Fibroblast of skin of scalp (primary cell): ENCODE measurements at places on chromosomes 2 and 18.

DNA sequence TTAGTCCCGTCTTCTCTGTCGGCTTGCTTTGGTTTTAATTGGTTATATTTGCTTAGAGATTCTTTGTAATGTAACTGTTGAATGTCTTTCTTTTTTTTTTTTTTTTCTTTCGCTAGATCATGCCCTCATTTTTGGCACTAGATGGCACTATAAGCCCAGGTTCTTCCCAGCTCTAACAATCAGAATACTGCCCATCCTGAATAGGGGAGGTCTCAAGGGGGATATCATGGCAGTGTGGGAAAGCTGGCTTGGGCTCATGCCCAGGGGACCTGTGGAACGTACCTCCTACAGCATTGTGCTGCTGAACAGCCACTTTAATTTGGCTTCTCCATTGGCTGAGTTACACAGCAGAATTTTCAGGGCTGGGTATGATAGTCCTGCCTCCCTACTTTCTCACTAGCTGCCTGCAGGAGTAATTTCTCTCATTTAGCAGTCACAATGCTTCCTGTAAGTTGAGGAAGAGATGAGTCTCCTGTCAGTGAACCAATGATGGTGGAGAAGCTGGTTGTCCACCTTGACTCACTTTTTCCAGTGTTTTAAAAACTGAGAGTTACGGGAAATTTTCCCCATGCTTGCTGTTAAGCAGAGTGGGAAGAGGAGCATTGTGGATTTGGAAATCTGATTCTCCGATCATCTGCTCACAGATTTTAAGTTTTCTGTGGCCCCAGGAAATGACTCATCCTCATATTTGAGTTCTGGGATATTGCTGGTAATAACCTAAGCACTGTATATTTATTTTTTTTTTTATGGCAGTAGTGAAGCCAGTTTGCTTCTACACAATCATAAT, 47.2 kb downstream of the RAD51AP2 start:
- peak; percentile 58 for DNase-seq

DNA sequence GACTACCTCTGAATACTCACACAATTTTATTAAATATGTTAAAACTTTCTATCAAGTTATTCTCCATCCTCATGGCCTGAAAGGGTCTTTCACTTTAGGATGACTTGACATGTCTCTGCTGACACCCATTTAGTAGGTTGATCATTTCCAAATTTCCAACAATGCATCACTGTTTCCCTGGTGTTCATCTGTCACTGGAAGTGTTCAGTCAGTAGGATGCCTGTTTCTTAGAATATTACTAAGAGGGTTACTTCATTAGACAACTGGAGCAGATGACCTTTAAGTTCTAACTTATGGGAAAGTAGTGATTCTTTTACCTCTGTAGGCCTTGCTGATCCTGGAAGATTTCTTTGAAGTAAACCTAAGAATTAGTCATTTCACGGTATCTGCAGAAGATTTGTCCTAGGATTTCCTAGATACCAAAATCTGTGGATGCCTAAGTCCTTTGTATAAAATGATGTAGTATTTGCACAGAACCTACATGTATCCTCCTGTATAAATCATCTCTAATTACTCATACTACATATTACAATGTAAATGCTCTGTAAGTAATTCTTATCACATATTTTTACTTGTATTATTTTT, 77.7 kb downstream of the MAP3K20 start:
- DNase-seq: no peak

DNA sequence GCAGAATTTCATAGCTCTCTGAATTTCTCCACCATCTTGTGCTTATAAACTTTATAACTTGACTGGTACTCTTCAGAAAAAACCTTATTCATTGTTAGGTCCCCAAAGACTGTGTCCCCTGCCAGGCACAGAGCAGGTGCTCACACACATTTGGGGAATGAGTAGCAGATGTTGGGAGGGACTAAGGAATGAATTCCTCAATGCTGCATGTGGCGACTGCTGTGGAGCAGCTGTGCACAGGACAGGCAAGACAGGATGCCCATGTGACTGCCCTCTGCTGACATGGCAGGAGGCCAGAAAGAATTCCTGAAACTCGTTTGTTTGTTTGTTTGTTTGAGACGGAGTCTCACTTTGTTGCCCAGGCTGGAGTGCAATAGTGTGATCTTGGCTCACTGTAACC, 122.3 kb upstream of the ITGA6 start:
- peak; percentile 23 for DNase-seq

DNA sequence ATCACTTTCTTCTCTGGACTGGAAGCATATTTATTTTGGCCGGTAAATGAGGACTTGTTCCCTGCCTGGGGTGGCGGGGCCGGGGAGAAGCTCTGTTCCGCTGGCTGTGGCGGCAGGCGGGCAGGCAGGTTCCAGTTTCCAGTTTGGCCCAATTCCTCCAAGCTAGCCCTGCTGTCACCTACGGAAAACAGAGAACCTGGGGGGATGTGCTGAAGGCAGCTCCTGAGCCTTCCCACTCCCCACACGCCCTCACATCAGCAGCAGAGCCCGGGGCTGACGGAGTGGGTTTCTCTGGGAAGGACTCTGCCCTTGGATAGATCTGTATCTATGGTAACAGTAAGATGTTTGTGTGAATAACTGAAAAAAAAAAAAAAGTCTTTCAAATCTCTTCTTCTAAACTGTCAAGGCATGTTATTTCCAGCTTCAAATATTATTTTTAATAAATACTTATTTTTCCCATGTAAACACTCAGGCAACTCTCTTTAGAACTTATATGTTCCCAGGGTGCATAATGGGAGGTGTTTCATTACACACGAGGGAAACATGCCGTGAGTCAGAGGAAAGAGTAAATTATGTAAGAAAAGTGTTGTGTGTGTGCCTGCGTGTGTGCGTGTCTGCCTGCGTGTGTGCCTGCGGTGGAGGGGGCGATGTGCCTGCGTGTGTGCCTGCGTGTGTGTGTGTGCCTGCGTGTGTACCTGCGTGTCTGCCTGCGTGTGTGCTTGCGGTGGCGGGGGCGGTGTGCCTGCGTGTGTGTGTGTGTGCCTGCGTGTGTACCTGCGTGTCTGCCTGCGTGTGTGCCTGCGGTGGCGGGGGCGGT, 116.1 kb upstream of the ZNF516 start:
- no peak for DNase-seq

DNA sequence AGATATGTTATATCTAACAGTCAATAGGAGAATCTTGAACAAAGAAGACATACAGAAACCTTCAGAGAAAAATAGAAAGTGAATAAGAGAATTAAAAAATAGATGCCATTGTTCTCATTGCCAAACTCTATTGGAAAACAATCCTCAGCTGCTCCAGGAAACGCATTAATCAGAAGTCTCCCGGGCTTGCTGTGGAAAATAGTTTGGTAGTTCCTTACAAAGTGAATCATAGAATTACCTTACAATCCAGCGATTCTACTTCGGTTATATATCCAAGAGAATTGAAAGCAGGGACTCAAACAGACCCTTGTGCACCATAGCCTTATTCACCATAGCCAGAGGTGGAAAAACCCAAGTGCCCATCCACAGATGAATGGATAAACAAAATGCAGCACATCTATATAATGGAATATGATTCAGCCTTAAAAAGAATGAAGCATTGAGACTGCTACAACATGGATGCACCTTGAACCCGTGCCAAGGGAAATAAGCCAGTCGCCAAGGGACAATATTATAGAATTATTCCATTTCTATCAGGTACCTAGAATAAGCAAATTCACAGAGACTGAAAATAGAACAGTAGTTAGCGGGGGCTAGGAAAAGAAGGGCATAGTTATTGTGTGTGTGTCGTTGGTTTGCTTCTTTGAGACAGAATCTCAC, 21.9 kb upstream of the CHRNA1 start:
- DNase-seq: peak; percentile 63

GRCh38 chr2:120700659-120701058, 35.0 kb upstream of the GLI2 start:
- no peak for DNase-seq

DNA sequence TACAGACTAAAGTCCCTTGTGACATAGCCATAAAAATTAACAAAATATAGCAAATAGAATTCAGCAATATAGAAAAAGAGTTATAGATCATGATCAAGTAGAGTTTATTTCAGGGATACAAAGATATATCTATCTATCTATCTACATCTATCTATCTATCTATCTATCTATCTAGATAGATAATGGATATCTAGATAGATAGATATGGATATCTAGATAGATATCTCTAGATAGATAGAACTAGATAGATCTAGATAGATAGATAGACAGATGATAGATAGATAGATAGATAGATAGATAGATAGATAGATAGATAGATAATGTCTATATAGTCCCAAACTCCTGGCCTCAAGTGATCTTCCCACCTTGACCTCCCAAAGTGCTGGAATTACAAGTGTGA, 17.3 kb upstream of the CHMP3 start:
- DNase-seq: no peak

DNA sequence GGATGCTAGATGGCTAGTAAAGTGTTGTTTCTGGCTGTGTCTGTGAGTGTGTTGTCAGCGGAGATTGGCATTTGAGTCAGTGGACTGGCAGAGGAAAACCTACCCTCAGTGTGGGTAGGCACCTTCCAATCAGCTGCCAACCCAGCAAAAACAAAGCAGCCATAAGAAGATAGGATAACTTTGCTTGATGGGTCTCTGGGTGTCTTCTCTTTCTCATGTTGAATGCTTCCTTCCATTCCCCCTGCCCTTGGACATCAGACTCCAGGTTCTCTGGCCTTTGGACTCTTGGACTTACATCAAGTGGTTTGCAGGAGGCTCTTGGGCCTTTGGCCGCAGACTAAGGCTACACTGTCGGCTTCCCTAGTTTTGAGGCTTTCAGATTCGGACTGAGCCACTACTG, 429.0 kb upstream of the ZNF804A start:
- DNase-seq: no peak

DNA sequence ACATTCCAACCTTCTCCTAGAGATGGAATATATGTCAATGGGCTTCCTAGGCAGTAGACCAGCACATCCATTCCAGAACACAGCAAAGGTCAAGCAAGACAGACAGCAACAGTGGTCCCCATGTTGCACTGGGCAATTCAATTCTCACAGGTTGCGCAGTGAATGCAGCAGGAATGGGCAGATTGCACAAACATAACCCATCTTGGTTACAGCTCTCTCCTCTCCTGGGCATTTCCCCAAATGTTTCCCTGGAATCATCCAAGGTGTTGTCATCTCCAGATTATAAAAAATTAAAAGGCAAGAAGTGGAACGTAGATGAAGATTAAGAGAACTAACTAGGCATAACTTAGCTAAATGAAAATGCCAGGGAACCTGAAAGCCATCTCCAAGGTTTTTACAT, 265.8 kb upstream of the SLC14A2 start:
- DNase-seq: no peak

DNA sequence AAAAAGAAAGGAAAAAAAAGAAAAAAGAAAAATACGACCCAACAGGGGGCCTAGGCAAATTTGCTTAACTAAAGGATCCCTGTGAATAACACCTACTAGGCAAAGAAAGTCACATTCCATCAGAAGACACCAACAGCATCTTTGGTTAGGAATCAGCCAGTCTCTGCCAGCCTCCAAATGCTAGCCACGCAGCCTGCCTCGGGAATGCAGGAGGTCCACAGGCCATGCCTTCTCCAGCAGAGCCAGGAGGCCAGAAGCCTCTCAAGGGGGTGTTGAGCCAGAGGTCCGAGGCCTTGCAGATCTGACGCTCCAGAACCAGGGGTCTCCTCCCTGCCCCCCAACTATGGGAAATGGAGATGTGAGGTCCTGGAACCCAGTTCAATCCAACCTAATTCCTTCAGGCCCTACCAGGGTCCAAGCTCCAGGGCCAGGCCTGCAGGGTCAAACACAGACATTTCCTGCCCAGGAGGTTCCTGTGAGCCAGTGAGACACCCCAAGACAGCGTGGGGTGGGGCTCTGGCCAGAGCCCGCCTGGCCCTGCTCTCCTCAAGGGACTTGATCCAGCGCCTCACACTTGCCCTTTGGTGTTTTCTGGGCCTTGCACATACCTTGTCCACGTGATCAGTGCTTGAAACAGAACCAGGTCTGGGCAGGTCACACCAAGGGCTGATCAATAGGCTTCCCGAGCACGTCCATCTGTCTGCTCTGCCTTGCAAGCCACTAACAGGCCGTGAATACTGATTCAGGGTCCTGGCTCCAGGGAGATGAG, 289.6 kb upstream of the ID2 start:
- DNase-seq: no peak

GRCh38 chr2:236769981-236770671, 200.5 kb downstream of the ACKR3 start:
- peak; percentile 100 for DNase-seq

GRCh38 chr2:105674401-105674800, 70.3 kb upstream of the NCK2 start:
- DNase-seq: no peak

GRCh38 chr2:30503007-30503694, 56.1 kb downstream of the LCLAT1 start:
- no peak for DNase-seq

GRCh38 chr2:218893349-218894150, 12.9 kb downstream of the WNT10A start:
- DNase-seq: no peak

- DNase-seq: no peak
These were observed 50.5 kb downstream of the ZFP36L2 start for GRCh38 chr2:43175876-43176275.

DNA sequence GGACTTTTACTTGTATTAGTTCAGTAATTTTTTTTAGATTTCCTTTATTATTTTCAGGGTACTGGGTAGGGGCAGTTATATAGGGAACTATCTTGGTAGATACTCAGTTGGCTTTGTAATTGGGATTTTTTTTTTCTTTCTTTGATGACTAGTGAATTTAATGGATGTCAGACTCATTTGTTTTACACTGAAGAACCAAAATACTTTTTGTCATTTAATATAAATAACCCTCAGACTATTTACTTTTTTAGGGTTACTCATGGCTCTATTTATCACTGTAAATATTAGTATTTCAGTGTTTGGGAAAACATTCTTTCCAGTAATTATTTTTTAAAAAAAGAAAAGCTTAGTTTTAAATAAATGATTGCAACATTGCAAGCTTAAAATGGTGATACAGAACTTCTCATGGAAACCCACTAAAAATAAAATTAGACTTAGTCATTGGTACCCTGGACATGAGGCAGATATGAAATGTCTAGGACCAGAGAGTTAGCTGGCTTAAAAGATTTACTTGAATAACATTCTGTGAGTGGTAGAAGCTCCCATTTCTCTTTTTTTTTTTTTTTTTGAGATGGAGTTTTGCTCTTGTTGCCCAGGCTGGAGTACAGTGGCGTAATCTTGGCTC, 74.4 kb upstream of the CYP20A1 start:
- DNase-seq: peak; percentile 4

GRCh38 chr2:11500702-11501303, 33.0 kb upstream of the GREB1 start:
- DNase-seq: no peak

- DNase-seq: no peak
These were observed 659 bp downstream of the FAM210A start for GRCh38 chr18:13725566-13726231.

GRCh38 chr2:211416373-211416772, 860.0 kb downstream of the CPS1 start:
- DNase-seq: no peak

- peak; percentile 85 for DNase-seq
These were observed 54.0 kb upstream of the STRN start for GRCh38 chr2:37020212-37020886.
